ENCODE measurements at places on chromosomes 4 and X.

DNA sequence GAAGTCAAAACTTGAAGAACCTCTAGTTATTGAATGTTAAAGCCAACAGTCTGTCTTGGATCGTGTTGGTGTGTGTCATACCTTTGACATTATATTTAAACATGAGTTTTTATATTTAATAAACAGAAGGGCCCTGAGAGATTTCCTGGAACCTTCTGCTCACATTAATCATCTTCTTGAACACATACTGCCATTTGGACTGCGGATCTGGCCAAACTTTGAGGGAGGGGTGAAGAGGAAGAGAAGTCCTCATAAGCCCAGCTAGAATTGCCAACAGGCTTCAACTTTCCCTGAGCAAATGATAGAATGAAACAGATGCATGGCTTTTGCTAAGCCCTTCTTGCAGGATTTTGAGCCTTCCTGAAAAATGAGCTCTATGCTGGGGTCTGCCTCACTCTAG is 27.4 kb downstream of the CCKAR start:
- no peak for DNase-seq

DNA sequence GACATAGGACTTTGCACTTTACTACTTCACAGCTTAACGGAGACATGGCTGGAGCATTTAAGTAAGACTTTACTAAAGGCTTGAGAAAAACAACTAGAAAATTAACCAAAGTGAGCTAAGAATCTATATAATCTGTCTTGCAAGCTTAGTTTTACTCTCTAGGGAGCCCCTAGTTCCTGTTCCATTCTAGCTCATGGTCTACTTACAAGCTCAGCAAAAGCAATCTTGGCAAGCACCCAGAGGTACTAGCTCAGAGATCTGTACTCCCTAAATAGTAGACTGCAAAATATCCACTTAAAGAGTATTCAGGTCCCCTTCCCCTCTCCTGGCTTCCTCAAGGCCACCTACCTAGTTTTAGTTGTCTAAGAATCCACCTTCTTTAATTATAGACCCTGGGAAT is 469.0 kb downstream of the IDS start:
- DNase-seq = no peak

DNA sequence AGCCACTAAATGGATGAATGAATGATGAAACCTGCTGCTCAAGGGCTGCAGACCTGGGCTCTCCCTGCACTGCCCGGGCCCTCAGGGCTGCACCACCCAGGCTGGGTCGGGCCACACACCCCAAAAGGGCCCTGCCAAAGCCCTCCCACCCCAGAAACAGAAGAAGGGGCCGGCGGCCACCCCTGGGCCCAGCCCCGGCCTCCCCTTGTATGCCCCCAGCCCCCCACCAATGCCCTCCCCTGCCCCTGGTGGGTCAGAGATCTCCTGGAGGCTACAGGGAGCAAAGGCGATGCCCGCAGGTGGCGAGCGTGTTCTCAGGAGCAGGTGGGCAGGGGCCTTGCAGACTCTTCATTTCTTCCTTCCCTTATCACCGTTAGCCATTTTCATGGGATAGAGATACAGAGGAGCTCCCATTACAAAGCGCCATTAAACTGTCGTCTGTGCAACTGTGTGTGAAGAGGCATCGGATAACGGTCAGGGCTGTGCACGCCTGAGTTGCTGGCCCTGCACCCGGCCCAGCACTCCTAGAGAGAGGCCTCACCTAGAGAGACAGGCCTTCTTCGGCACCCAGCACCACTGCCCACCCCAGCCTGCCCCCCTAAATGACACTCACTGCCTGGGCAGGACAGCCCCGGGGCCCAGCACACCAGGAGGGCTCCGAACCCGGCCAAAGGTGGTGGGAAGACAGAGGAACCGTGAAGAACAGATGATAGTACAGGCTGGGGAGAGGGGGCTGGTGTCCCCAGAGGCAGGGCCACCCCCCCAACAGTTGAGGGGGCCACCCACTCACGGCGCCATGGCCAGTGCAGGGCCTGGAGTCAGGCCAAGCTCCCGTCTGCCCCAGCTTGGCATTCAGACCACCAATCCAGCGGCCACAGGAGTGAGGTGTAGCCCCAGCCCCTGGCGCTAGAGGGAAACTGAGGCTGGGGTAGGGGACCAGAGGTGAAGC is 133.7 kb downstream of the FAM53A start:
- no peak for DNase-seq

DNA sequence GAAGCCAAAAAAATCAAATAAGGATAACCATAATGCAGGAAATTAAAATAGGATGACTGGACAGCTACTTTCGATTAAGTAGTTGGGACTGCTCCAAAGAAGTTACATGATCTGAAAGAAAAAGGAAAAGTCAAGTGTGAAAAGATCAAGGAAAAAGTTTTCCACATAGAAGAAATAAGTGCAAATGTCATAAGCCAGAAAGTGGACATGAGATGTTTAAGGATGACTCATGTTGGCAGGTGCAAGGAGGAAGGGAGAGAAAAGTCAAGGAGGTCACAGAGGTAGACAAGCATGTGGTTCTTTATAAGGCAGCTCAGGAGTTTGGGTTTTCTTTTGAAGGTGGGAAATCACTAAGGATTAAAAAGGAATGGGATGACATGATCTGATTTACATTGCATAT is 89.8 kb upstream of the GPRIN3 start:
- DNase-seq = no peak

GRCh38 chr4:83862471-83862870 is 326.6 kb downstream of the GPAT3 start:
- DNase-seq = no peak

DNA sequence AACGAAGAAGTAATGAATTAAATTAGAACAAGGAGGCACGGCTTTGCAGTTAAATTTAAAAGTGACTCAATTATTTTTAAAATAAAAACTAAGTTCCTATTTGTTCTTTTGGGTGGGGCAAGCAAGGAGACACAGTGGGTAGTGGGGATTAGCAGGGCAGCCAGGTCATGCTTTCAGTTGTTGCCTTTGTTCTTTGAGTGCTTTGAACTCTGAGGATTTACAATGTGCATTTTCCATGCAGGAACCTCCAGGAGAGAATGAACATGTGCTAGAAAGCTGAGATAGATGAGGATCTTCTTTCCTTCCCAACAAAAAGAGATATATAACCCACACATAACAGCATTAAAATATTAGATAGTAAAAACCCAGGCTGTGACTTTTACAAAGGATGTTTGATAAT is 420.4 kb upstream of the CTSO start:
- DNase-seq = no peak

- no peak for DNase-seq
Observed at GRCh38 chr4:165367040-165367439, 11.8 kb upstream of the CPE start.

DNA sequence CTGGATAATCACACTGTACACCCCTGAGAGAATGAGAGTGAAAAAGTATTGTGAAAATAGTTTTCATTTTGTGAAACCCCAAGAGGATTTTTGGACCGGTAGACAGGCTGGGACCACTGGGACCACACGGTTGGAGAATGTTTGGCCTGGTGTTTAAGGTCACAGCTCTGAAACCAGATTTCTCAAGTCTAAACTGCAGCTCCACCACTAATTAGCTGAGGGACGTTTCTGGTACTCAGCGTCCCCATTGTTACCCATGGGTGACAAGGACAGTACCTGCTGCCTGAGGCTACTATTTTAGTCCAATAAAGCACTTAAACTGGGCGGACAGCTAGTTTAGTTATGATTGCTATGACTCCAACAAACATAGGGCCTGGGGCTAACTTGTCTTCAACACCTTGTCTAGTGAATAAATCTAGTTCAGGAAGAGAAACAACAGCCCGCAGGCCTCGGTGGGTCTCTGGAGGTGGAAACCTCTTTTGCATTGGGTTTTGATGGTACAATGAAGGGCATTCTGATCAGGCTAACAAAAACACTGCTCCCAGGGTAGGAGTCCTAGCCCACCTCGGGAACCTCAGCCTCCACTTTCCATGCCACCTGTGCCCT is 509 bp upstream of the USP11 start:
- no peak for DNase-seq

GRCh38 chr4:117957571-117957970 is 76.7 kb upstream of the NDST3 start:
- no peak for DNase-seq

- DNase-seq = no peak
Observed at GRCh38 chr4:59869056-59869455, 1331.1 kb upstream of the ADGRL3 start.

DNA sequence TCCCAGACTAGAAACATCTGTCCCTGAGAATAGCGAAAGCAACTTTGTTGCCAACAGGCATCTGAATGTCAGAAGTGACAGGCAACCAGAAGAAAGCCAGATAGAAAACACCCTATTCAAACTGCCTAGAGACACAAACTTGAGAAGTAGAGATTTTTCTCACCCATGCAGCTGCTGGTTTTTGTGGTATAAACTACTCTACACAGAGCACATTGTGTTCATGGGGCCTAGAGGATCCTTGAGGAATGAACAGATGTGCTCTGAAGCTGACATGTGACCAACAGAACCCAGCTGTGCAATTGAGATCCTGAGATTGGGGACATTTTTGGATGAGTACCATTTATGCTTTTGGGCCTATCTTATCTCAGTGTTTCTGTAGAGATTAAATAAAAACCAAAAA is 63.6 kb upstream of the NRK start:
- DNase-seq = no peak

GRCh38 chr4:74969507-74970474 is 36.9 kb downstream of the PARM1 start:
- DNase-seq = no peak

DNA sequence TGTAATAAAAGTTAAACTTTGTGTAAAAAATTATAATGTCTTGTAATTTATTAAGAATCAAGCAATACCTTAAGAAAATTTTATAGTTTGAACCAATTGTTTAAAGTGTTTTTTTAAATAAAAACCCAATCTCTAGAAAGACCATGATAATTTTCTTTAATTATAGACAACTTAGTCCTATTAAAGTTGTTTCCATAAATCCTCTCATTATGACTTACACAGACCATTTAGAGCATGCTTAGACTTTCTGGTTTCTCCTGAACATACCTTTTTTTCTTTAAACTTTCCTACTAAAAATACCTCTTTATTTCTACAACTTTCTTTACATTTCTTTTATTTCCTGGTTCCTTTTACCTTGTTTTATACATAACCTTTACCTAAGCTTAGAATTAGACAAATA is 837.4 kb downstream of the PCDH19 start:
- DNase-seq = no peak

- no peak for DNase-seq
Observed at GRCh38 chr4:173990869-173991210, 292.6 kb downstream of the FBXO8 start.

GRCh38 chrX:143726296-143726695 is 5.7 kb upstream of the SPANXN2 start:
- DNase-seq = no peak

DNA sequence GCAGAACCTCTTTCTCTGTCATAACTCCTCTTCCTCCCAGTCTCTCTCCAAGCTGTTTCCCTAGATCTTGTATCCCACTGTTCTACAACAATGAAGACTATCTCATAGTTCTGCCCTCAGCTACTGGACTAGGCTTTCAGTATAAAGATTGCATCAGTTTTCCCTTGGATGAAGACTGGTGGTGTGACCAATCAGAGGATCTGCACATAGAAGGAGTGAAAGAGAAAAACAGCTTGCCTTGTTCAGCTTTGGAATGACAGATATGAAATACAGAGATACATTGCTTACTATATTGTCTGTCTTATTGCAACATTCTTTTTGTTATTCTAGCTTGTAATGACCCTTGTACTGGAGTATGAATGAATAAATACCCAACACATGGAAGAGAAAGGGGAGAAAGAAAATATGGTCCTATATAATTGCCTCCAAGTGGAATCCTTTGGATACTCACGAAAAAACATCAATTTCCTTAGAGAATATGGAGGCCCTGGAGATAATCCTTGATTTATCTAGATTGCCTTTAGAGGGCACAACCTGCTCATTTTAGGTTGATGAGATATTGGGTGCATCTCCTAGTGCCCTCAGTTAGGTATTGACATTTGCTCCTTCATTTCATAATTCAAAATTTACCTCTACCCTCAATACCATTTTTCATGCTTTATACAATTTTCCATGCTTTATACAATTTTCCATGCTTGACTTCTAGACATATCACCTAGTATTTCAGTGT is 395.8 kb downstream of the NAF1 start:
- no peak for DNase-seq

DNA sequence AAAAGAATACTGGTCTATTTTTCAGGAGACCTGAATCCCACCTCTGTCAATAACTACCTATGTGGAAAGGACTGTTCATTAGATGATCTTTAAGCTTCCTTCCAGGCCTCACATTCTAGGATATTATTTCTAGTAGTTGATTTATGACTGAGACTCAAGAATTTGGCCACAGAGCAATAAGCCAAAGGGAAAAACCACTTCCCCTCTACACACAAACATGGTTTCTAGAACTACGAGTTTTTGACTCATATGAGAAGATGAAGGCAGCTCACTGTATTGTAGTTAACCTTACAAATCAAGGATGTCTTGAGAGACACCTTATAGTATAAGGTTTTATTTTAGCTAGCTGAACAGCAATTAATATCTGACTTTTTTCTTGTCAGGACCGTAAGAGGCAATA is 36.9 kb upstream of the GDPD2 start:
- DNase-seq = no peak

GRCh38 chr4:156408749-156409148 is 455.1 kb upstream of the CTSO start:
- DNase-seq = no peak

GRCh38 chr4:86334020-86334750 is 25.7 kb downstream of the MAPK10 start:
- no peak for DNase-seq
